HCT116 (cell line): ENCODE measurements at places on chromosomes 12 and 14. TPM values are rescaled to one million over a fixed set of nuclear protein-coding genes. Genes with fewer than 3 reads are reported as not detected.
A peak's percentile ranks its signal among the peaks of the same experiment; 100 is the strongest.

DNA sequence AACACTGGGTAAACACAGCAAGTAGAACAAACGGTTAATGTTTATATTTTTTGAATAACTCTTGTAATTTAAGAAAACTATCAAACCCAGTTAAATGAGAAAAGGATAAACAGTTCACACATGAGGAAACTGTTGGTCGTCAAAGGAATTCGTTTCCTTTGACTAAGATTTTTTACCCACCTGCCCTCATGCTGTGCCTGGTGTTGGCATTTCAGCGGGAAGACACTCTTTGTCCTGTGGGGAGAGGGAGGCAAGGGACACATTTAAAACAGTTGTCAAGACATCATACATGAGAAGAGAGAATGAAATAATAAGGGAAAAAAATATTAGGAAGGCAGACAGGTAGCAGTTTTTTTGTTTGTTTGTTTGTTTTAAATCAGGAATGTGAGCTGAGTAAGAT, 70.5 kb downstream of the BHLHE41 start:
- H3K4me1 ChIP-seq, result peaks cover 11% of the 10 kb centered on the region
- no peaks in the 10 kb centered on the region for H3K36me3 ChIP-seq
- no peak overlapping the region for H3K27ac ChIP-seq
- no peak overlapping the region for H3K4me3 ChIP-seq

DNA sequence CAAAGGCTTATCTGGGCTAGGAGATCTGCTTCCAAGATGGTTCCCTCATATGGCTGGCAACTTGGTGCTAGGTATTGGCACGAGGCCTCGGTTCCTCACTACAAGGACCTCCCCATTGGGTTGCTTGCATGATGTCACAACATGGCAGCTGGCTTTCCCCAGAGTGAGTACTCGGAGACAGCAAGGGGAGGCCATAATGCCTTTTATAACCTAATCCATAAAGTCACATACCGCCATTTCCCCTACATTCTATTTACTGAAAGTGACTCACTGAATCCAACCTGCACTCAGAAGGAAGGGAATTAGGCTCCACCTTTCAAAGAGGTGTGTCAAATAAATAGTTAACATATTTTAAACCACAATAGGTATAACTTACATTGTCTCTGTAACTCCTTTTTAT, 130.9 kb downstream of the SAMD4A start:
- no peak overlapping the region for H3K4me3 ChIP-seq
- no peaks in the 10 kb centered on the region for H3K4me1 ChIP-seq
- no peaks in the 10 kb centered on the region for H3K36me3 ChIP-seq

- H3K4me3 ChIP-seq, result no peak overlapping the region
- H3K27me3 ChIP-seq, result no peaks in the 10 kb centered on the region
- H3K4me1 ChIP-seq, result no peaks in the 10 kb centered on the region
- DNase-seq, result no peak
Observed at GRCh38 chr12:56880125-56880992, 53.8 kb downstream of the SDR9C7 start.

GRCh38 chr12:123867141-123867540, 105.0 kb downstream of the DNAH10 start:
- DNase-seq, result no peak
- no peaks in the 10 kb centered on the region for H3K36me3 ChIP-seq
- no peaks in the 10 kb centered on the region; the same call in 1 of the 2 replicates for H3K27me3 ChIP-seq
- no peak overlapping the region for H3K27ac ChIP-seq
- H3K4me1 ChIP-seq, result no peaks in the 10 kb centered on the region

GRCh38 chr14:29232153-29232552, 465.6 kb downstream of the FOXG1 start:
- no peaks in the 10 kb centered on the region for H3K27me3 ChIP-seq
- no peak overlapping the region for H3K27ac ChIP-seq
- H3K4me3 ChIP-seq, result no peak overlapping the region

GRCh38 chr14:106455026-106455425, 928.6 kb downstream of the TMEM121 start:
- no peaks in the 10 kb centered on the region for H3K36me3 ChIP-seq
- no peak for DNase-seq

DNA sequence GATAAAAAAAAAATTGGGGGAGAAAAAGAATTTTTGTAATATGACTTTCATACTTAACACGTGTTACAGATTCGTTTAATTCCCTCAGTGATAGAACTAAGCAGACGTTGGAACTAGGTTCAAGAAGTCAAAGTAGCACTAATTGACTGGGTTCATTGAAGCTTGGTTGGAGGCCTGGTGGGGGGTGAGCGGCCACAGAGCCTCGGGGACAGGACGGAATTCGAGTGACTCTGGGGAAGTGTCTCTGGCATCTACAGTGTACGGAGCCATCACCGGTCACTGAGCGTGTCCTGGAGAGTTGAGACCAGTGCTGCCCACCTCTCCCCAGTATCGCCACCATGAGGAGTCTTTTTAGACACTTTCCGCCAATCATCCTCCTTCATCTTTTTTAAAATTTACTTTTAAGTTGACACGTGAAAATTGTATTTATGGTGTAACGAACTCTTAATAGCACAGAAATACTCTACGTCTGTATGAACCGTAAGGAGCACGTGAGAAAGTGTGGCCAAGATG, 1.3 kb downstream of the ZFYVE21 start:
- H3K27ac ChIP-seq, result peak overlapping the region; percentile 53; the same call in 1 of the 2 replicates
- no peaks in the 10 kb centered on the region for H3K27me3 ChIP-seq
- no peaks in the 10 kb centered on the region for H3K36me3 ChIP-seq
- DNase-seq, result no peak

DNA sequence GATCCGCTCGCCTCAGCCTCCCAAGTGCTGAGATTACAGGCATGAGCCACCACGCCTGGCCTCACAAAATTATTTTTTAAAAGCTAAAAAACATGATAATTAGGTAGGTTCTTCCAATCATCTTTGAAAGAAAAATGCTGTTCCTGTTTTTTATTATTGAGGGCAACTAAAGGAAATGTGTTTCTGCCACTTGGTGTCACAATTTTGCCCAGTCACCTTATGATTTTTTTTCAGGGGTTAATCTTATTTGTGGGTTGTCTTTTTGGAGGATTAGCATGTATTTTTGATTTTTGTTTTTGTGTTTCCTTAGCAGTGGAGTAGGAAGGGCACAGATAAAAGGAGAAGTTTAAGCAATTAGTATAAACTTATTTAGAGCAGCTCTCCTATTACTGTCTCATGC, 79.8 kb downstream of the PRORP start:
- no peaks in the 10 kb centered on the region for H3K36me3 ChIP-seq
- peaks cover 9% of the 10 kb centered on the region for H3K4me1 ChIP-seq
- H3K4me3 ChIP-seq, result no peak overlapping the region
- no peak overlapping the region for H3K27ac ChIP-seq
- no peak for DNase-seq

DNA sequence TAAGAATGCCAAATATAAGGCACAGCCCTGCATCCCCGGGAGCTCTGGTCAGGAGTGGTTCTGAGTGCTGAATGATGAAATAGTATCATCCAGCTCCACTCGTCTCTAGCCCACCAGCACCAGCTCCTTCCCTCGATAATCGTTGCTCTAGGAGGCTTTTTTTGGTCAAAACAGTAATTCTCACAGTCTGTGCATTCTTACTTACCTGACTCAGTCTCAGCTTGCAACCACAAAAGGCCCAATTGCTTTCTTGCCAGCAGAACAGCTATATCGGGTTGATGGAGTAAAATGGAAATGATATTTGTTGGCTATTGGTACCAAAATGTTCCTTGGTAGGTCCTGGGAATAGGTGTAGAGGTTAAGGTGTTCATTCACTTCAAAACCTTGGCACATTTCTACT, 94.8 kb downstream of the BMP4 start:
- no peak for DNase-seq
- H3K36me3 ChIP-seq, result no peaks in the 10 kb centered on the region
- H3K4me1 ChIP-seq, result no peaks in the 10 kb centered on the region
- no peaks in the 10 kb centered on the region for H3K27me3 ChIP-seq

DNA sequence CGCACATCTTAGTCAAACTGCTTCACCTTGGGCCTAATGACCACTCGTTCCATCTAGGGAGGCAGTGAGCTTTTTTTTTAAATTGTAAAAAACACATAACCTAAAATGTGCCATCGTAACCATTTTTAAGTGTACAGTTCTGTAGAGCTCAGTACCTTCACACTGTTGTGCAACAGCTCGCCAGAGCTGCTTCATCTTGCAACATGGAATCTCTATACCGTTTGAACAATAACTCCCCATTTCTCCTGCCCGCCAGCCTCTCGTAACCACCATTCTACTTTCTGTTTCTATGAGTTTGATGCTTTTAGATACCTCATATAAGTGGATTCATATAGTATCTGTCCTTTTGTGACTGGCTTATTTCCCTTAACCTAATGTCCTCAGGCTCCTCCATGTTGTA, 196.2 kb downstream of the CHST11 start:
- no peaks in the 10 kb centered on the region; the same call in 1 of the 2 replicates for H3K27me3 ChIP-seq
- no peaks in the 10 kb centered on the region for H3K36me3 ChIP-seq
- no peak for DNase-seq
- H3K4me1 ChIP-seq, result no peaks in the 10 kb centered on the region

DNA sequence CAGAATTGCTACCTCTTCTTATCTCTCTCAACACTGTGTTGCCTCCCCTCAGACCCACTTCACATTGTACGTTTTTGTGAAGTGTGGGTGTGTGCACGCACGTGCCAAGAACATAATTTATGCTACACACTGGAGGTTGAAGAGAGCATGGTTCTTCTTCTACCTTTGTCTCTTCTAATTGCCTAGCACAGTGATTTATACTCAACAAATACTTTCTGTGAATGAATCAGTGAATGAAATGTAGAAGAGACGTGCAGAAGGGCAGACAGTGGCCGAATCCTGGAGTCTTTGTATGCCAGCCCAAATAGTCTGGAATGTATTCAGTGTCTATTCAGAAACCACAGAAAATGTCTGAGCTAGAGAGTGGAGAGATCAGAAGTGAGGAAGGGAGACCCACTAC, 4.6 kb upstream of the SAMD4A start:
- no peaks in the 10 kb centered on the region for H3K36me3 ChIP-seq
- no peak for DNase-seq
- H3K4me3 ChIP-seq, result no peak overlapping the region

GRCh38 chr12:27048822-27049752, 26.7 kb downstream of the MED21 start:
- H3K27me3 ChIP-seq, result no peaks in the 10 kb centered on the region
- H3K36me3 ChIP-seq, result no peaks in the 10 kb centered on the region
- H3K27ac ChIP-seq, result no peak overlapping the region
- no peak for DNase-seq

DNA sequence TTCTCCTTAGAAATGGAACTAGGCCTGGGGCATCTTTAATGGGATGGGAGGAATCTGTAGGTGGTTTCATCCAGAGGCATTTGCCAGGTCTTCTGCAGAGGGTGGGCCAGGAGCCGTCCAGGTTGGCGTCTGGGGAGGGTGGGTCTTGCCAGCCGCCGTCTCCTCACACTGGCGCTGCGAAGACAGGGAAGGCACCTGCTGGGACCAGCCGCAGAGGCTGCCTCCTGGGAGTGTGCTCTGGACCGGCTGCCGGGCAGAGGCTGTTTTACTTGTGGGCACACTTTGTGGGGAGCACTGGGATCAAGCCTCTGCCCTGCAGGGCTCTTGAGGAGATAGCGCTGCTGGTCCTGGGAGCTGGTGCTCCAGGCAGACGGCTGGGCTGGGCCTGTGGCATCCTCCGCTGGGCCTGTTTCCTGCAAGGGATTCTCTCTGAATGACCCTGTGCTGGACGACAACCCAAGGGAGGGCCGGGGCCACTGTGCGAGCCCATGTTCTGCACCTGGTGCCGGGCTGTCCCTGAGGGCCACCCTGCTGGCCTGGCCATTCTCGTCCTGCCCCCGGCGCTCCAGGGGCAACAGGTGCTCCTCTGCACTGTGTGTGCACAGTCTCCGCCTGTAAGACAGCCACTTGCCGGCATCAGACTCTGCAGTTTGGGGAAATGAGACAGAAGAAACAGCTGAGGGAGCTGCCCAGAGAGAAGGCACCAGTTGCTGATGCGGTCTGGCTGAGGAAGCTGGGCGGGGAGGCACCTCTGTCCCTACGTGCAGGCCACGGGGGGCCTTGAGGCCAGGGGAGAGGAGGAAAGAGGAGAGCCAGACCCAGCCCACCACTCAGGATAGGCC, 10.0 kb upstream of the TEX22 start:
- no peaks in the 10 kb centered on the region for H3K36me3 ChIP-seq
- H3K27ac ChIP-seq, result no peak overlapping the region
- no peaks in the 10 kb centered on the region for H3K4me1 ChIP-seq
- no peak for DNase-seq

GRCh38 chr12:116406529-116406928, 129.0 kb upstream of the MED13L start:
- no peaks in the 10 kb centered on the region for H3K27me3 ChIP-seq
- peak; percentile 83 for DNase-seq
- no peaks in the 10 kb centered on the region for H3K36me3 ChIP-seq
- H3K4me1 ChIP-seq, result peaks cover 17% of the 10 kb centered on the region

- H3K4me1 ChIP-seq, result no peaks in the 10 kb centered on the region
- DNase-seq, result no peak
- no peaks in the 10 kb centered on the region for H3K27me3 ChIP-seq
- no peaks in the 10 kb centered on the region for H3K36me3 ChIP-seq
- H3K27ac ChIP-seq, result no peak overlapping the region
Observed at GRCh38 chr12:34333337-34333736, 311.0 kb downstream of the ALG10 start.

DNA sequence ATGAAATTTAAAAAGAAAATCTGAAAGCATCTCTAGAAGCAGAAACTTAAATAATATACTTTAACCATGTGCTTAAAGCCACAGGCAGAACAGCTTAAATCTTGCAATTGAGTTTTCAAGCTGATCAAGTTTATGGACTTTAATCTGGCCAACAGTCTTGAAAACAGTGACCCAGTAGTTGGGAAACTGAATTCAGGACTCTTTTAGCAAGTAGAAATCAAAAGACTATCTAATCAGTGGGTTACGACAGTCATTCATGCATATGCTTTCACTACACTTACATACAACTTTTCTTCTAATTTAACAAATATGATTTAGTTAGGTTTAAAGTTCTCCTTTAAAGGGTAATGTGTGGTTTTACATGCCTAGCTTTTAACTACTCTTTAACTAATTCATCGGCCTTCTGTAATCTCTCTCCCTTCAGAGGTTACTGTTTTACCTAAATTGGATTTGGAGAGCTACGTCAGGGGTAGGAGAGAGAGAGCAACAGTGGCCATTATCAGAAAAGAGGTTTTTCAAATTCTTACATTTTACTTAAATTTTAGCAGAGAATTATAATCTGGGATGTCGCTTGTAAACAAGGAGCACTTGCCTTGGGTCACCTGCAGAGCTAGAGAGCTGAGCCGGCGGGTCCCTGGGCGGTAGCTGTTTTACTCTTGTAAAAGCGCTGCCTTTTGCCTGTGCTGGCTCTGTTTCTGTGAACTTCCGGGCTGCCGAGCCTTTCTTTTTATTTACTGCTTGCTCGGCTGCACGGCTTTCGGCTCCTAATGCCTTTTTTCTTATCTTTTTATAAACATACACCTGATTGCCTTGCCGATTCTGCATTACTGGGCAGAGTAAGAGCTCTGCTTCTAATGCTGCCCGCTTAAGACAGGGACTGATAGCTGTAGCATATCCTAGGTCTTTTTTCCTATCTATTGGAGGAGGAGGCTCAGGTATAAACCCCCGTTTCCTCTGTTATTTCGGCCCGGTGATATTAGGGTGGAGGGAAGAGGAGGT, 17.4 kb upstream of the LYZ start:
- no peaks in the 10 kb centered on the region for H3K4me1 ChIP-seq
- no peak for DNase-seq
- peaks cover 11% of the 10 kb centered on the region; the same call in 1 of the 2 replicates for H3K27me3 ChIP-seq

PRKD1 gene
- total RNA-seq, result not detected

NUAK1 gene
- 7.4 TPM for total RNA-seq

ZNF26 gene
- total RNA-seq, result 4.4 TPM

ADAM21 gene
- 0.98 TPM for total RNA-seq

LRFN5 gene
- total RNA-seq, result not detected

DDN gene
- total RNA-seq, result 8.1 TPM

TMPRSS12 gene
- total RNA-seq, result not detected

MYO1H gene
- not detected for total RNA-seq

GLIPR1L1 gene
- total RNA-seq, result not detected

EIF2S3B gene
- total RNA-seq, result 1.0 TPM

IGF1 gene
- 0.42 TPM for total RNA-seq
